ENCODE measurements at places on chromosomes 7 and 10. TPM values are rescaled to one million over a fixed set of nuclear protein-coding genes. Genes with fewer than 3 reads are reported as not detected.

Gene NUTM2E
- total RNA-seq = not detected

Gene LMOD2
- total RNA-seq = not detected

Gene CHN2
- total RNA-seq = 36.7 TPM

Gene SH2B2
- total RNA-seq = not detected

Gene POLR3A
- total RNA-seq = 16.8 TPM

Gene JCAD
- total RNA-seq = 19.5 TPM

Data from transverse colon (tissue), 4 donors.